ENCODE measurements at places on chromosomes 12 and 14.

GRCh38 chr14:22580625-22581024, 8.4 kb downstream of the DAD1 start:
- DNase-seq = no peak

DNA sequence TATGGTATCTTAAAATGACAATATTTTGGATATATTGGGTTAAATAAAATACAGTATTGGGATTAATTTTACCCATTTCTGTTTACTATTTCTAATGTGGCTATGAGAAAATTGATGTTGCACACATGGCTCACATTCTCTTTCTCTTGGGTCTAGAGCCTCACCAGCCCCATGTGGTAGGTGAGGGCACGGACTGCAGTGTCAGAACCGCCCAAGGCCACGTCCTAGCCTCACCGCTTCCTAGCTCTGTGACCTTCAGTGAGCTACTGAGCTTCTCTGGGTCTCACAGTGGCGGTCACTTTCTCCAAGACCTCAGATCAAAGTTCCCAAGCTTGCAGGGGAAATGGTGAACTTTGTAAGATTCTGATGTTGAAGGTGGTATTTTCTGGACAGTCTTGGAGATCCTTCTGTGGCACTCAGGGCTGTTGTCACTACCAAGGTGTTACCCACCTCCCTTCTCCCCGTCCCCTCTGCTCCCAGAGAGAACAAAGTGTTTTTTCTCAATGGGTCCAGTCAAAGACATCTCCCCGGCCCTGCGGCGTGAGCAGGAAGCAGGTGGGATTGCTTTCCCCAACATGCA, 87.6 kb downstream of the RIN3 start:
- no peak for DNase-seq

DNA sequence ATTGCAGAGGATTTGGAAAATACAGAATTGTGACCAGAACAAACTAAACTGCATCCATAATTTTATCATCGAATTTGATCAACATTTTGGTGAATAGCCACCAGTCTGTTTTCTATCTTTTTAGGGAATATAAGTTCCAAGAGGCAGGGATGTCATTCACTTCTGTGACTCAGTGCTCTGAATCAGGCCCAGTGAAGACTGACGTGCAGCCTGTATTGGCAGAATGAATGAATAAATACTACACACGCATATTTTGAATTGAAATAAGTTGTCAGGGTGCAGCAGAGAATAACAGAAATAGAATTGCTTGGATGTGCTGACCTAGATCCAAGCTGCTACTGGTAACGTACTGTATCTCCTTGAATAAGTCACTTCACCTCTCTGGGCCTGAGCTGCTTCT, 1.3 kb upstream of the EMP1 start:
- DNase-seq = no peak

DNA sequence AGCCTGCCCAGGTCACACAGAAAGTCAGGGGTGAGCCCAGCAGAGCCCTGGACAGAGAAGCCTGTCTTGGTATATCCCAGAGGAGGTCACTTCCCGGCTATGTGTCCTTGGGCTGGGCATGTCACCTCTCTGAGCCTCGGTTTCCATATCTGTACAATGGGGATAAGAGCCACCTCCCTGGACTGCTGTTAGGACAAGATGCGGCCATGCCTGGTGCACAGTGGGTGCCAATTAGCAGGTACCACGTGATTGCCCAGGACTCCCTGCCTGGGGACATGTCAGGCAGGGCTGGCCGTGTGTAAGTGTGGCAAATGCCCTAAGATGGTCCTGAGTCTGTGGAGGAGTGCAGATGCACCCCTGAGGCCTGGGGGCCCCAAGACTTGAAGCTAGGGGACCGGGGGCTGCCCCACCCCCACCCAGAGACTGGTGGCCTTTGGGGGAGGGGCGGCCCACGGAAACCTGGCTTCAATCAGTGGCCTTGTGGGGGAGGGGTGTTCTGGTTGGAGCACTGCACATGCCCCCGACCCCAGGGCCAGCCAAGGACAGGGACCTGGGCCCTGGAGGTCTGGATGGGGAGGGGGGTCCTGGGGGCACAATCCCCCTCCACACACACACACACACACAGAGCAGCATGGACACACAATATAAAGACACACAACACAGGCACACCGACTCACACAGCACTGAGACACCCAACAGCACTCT, 878 bp downstream of the TMEM119 start:
- no peak for DNase-seq

GRCh38 chr14:50943261-50943942, 881 bp downstream of the PYGL start:
- DNase-seq = no peak

GRCh38 chr12:67471810-67472209, 176.7 kb upstream of the DYRK2 start:
- no peak for DNase-seq

DNA sequence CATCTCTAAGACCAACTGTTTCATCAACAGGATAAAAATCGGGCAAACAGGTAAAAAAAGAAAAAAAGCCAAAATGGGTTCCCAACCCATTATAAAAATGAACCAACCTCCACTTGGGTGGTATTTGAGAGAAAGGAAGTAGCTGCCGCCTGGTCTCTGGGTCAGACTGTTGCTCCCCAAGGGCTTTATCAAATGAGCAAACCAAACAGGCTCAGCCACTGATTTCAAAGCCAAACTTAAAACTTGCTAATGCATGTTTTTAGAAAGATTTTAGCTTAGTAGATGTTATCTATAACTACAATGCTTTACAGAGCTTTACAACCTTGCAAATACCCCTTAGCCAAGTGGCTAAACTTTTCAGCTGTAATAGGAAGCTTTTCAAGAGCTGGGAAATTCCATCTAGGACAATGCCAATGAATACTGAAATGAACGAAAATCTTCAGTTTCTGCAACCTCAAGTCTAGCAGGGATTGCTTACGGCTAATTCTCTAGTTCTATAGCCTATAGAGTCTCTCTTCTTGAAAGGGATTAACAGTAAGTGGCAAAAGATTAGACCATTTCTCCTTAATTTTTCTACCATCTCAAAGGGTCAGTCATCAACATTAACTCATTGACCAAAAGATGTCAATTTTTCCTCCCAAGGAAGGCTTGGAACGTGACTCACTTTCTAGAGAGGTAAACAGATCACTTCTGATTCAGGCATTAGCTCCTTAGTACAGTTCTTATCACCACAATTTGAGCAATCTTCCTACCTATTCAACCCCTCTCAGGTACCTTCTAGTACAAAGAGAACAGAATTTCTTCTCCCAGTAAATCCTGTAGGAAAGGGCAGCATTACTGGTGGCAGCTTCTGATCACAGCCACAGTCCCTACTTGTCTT, 4.2 kb downstream of the PPM1H start:
- DNase-seq = no peak

DNA sequence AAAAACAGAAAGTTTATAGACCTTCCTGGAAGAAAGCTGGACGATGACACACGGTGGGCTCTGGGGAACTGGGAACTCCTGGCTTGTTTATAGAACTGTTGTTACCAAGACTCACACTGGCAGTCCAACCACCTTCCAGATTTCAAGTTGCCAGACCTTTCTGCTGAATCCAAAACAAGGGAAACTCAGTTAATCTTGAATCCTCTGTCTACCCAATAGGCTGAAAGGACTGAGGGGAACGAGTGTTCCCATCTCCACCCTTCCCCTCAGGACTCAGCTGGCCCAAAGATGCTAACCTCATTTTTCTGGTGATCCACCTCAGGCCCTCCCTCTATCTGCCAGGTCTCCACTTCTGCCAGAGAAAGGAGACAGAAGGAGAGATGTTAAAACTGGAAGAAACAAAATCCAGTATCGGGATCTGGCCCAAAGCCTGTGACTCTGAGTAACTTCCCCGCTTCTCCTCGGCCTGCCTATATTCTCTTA, 231.4 kb downstream of the ANO2 start:
- DNase-seq = no peak

- DNase-seq = no peak
These were observed 189.5 kb upstream of the PLEKHG7 start for GRCh38 chr12:92513231-92513730.

DNA sequence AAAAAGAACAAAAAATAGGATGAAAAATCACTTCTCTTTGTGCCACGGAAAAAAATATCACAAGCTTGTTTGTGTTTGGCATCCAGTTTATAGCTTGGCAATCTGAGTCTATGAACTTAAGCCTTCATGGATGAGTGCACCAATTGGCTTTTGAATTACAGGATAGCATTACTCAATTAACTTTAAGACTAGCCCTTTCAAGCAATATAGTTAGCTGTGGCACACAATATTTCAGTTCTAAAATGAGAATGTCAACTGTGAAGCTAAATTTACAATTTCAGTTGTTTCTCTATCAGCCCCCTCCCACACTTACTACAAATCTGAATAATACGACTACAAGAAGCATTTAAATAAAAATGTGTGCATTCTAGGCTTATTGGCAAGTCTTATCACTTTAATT, 8.3 kb downstream of the RERG start:
- no peak for DNase-seq

GRCh38 chr12:67674417-67674816, 25.9 kb downstream of the DYRK2 start:
- no peak for DNase-seq

DNA sequence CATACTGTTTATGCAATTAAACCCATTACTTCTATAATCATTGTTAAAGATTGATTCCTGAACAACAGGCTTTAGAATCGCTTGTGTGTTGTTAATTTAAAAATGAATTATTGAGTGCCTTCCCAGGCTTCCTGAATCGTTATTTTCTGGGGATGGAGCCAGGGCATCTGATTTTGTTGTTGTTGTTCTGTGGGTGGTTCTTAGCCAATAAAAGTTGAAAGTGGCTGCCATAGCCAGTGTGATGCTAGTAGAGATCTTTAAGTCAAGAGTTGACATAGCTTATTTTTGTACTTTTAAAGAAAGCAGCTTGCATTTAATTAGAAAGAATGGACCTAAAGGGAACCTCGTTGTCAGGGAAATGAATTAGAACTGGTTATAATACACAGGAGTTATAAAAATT, 6.4 kb downstream of the GOLGA5 start:
- DNase-seq = no peak

DNA sequence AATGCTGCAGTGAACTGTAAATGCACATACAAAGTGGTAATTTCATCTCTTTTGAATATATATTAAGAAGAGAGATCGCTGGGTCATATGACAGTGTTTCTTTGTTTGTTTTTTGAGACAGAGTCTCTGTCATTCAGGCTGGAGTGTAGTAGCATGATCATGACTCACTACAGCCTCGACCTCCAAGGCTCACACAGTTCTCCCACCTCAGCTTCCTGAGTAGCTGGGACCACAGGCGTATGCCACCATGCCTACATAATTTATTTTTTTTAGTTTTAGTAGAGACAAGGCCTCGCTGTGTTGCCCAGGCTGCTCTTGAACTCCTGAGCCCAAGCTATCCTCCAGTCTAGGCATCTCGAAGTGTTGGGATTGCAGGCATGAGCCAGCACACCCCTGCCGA, 62.4 kb upstream of the ACSS3 start:
- no peak for DNase-seq

DNA sequence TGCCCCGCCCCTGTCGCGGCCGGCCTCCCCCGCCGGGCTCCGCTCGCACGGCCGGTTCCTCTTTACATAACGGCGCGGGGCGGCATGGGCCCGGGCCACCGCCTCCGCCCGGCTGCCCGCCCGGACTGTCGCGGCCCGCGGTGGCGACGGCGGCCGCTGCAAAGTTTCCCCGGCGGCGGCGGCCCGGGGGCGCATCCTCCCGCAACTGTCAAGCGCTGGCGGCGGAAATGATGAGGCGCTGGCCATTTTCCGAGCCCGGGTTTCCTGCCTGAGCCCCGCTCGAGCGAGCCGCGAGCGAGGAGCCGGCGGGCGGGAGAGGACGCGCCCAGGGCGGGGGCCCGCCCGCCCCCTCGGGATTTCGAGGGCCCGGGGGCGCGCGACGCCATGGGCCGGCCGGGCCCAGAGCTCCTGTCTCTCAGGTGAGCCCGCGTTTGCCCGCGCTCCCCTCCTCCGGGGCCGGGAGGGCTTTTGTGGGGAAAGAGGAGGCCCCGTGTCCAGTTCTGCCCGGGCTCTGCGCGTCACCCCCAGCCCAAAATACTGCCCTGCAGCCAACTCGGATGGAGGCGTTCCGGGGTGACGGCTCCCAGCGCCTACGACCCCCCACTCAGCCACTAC, at the start of gene SH2B3:
TSS of gene SH2B3 (plus strand) at position 65 of the 615 bp plus-strand sequence. CDS start 12,223 bp downstream, outside the sequence.
- peak; percentile 88 for DNase-seq

GRCh38 chr14:58829594-58829993, 191.8 kb downstream of the DACT1 start:
- DNase-seq = no peak
